ENCODE measurements at places on chromosomes 2 and 18.

DNA sequence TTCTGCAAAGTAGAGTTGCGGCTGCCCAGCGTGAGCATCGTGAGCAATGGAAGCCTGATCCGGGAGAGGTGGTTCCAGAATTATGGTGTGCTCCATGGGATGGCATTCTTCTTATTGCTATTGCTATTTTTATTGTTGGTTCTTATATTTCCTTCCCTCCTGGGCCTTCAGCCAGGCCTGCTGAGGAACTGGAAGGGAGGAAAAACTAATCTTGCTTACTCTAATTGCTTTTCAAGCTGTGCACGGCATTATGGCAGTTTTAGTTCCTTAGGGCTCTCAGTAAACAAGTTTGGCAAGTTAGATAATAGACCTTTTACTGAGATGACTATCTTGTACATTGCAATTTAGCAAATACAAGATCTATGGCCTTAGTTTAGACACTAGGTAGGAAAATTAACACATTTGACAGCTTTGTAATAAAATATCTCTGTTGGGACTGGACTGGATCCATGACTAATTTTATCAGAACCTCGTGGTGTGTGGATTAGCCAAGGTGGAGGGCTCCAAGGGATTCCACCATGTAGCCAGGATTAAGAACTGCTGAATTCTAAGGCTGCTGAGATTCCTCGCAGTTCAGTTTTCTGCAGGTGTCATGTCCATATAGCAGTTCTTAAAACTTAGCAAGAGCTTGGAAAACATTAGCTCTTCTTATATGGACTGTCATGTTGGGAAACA is 6.0 kb downstream of the RSAD2 start:
- no peak for DNase-seq

DNA sequence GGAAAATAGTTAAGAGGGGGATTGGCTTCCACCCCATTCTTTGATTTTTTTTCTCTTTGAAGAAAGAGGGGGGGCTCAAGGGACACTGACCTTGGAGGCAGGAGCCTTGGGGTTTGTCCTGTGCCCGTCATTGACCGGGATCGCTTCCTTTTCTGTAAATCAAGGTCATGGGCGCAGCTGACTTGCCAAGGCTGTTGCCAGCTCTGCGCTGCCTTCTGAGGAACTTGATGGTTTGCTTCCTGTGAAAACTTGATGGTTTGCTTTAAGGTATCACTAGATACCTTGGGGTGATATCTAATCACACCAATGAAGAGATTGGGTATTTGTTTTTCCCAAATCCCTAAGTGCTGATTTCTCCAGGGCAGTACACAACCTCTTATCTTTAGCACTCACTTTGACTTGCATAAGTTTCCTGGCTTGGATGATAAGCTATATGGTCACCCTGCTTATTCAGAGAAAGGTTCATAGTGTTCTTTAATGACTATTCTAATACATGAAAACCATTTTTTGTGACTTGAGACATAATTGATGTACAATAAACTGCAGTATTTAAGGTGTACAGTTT is 56.0 kb downstream of the DGKD start:
- DNase-seq: no peak

DNA sequence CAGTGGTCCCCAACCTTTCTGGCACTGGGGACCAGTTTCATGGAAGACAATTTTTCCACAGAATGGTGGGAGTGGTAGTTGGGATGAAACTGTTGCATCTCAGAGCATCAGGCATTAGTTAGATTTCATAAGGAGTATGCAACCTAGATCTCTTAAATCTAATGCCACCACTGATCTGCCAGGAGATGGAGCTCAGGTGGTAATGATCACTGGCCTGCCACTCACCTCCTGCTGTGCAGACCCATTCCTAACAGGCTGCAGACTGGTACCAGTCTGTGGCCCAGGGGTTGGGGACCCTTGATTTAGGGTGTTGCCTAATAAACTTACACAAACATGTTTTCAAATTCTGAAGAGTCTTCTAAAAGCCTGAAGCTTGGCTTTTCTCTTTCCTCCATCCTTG is 261.3 kb downstream of the CDH19 start:
- DNase-seq: no peak

GRCh38 chr18:57749604-57749970 is 53.5 kb downstream of the ATP8B1 start:
- no peak for DNase-seq

DNA sequence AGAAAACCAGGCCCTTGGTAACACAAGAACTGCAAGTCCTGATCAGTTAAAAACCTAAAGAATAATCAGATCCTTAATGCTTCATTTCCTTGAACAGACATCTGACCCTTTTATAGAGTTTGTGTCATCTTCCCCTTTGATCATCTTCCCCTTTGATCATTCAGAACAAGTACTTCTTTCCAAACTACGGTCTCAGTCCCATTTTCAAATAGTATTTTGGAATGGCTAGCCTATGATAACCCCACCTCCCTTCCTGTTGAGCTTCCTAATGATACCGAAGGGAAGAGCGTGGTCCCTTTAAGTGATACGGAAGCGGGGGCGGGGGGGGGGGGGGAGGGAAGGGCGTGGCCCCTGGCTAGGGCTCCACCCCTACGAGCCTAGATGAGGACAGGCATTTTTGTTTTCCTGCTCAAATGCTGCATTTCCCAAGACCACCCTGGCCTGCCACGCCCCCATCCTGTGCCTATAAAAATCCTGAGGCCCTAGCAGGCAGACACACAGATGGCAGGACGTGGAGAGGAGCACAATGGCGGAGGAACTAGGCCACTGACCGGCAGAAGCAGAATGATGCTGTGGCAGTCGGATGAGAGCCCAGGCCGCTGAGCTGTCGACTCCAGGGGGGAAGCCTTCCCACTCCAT is 24.1 kb upstream of the CHRNA1 start:
- no peak for DNase-seq

All from stimulated activated CD8-positive, alpha-beta memory T cell treated with anti-CD3 and anti-CD28 coated beads, Interleukin-7, amount 100 ng/mL, for 48 hours (primary cell).